Mesothelial cell of epicardium (in vitro differentiated cells): ENCODE measurements at places on chromosomes 12 and 14.

DNA sequence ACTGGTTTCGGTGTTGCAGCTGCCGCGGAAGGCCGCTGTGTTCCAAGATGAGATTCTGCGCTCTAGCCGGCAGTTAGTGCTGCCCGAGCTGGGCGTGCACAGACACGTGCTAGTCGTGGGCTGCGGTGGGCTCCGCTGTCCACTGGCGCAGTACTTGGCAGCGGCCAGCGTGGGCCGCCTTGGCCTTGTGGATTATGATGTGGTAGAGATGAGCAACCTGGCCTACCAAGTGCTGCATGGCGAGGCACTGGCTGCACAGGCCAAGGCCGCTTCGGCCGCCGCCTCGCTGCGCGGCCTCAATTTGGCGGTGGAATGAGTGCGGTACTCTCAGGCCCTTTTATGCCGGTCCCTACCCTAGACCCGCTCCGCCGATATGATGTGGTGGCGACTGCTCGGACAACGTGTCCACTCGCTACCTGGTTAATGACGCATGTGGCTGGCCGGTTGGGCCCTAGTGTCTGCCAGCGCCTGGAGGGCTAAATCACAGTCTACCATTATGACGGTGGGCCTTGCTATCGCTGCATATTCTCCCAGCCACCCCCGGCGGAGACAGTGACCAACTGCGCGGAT is 102.2 kb downstream of the SNAPC1 start:
- H3K4me3 ChIP-seq = no peak overlapping the region
- no peak overlapping the region for H3K27ac ChIP-seq
- H3K4me1 ChIP-seq = no peaks in the 10 kb centered on the region
- no peaks in the 10 kb centered on the region for H3K36me3 ChIP-seq

- peaks cover 4% of the 10 kb centered on the region for H3K4me1 ChIP-seq
- DNase-seq = no peak
- H3K27ac ChIP-seq = peak overlapping the region; percentile 83
- H3K36me3 ChIP-seq = peaks cover 4% of the 10 kb centered on the region
- no peak overlapping the region for H3K4me3 ChIP-seq
- no peaks in the 10 kb centered on the region for H3K27me3 ChIP-seq
Observed at GRCh38 chr12:51254536-51254935, 15.7 kb downstream of the SMAGP start.

- no peak overlapping the region for H3K27ac ChIP-seq
- H3K36me3 ChIP-seq = peaks cover 4% of the 10 kb centered on the region
- peaks cover 3% of the 10 kb centered on the region for H3K4me1 ChIP-seq
- no peak overlapping the region for H3K4me3 ChIP-seq
- H3K27me3 ChIP-seq = no peaks in the 10 kb centered on the region
Observed at GRCh38 chr12:87939182-87939581, 90.0 kb downstream of the C12orf50 start.

GRCh38 chr12:92049403-92049802 is 96.2 kb downstream of the BTG1 start:
- no peaks in the 10 kb centered on the region for H3K4me1 ChIP-seq
- H3K27ac ChIP-seq = no peak overlapping the region
- no peak for DNase-seq
- no peak overlapping the region for H3K4me3 ChIP-seq

DNA sequence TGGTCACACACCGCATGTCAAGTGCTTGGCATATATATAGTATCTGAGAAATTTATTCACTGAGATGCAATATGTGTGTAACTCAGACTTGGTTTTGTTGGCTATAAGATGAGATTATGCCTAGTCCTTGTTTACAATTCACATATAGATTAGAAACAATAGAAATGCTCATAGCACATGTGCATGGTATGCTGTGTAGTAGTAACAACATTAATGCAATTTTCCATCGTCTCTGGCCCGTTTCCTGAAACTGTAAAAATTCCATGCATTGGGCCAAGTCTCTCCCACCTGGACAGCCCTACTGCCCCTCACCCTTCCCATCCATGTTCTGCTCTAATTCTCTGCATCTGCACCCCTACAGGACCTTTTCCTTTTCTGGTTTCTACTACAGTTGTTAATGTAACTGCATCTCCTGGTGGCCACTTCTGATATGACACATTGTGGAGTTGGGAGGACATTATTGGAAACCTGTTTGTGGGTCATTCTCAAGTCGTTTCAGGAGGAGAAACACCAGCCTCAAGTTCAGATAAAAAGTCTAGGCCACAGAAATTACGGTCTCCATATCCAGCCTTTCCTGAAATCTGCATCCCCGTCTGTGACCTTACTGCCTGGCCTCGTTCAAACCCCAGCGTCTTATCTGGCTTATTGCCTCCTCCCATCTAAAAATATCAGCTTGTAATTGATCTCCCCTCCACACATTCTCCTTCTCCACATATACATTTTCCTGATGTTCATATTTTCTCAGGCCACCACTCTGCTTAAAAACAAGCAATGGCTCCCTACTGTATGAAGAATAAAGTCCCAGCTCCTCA is 37.5 kb downstream of the EMP1 start:
- H3K4me1 ChIP-seq = peaks cover 3% of the 10 kb centered on the region
- no peaks in the 10 kb centered on the region for H3K36me3 ChIP-seq
- no peak overlapping the region for H3K27ac ChIP-seq
- no peak overlapping the region for H3K4me3 ChIP-seq

DNA sequence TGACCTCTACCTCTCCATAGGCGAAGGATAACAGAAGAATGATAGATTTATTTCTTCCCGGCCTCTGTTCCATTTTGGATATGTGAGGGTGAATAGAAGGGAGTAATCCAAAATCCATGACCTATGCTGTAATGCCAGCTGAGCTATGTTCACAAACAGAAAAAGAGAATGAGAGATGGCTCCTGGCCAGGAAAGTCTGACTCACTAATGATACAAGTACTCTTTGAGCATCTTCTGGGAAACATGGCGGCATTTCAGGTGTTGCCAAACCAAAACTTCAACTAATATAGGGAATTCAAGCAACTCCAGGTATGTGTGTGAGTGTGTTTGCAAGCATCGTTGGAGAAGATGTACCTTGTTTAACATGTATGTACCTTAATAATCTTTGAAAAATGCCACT is 55.1 kb downstream of the MED13L start:
- peak overlapping the region; percentile 5 for H3K27ac ChIP-seq
- no peaks in the 10 kb centered on the region for H3K27me3 ChIP-seq
- DNase-seq = no peak
- peaks cover 2% of the 10 kb centered on the region for H3K36me3 ChIP-seq
- peaks cover 22% of the 10 kb centered on the region for H3K4me1 ChIP-seq

GRCh38 chr12:53602176-53602864 is 23.9 kb downstream of the ATF7 start:
- no peaks in the 10 kb centered on the region for H3K27me3 ChIP-seq
- H3K4me3 ChIP-seq = no peak overlapping the region
- no peak for DNase-seq
- peaks cover 37% of the 10 kb centered on the region for H3K4me1 ChIP-seq
- peaks cover 13% of the 10 kb centered on the region for H3K36me3 ChIP-seq
- H3K27ac ChIP-seq = peak overlapping the region; percentile 42
